ENCODE measurements at places on chromosomes 12 and 14.

GRCh38 chr12:103930787-103931735, 851 bp downstream of the HSP90B1 start:
- DNase-seq, result peak; percentile 55

DNA sequence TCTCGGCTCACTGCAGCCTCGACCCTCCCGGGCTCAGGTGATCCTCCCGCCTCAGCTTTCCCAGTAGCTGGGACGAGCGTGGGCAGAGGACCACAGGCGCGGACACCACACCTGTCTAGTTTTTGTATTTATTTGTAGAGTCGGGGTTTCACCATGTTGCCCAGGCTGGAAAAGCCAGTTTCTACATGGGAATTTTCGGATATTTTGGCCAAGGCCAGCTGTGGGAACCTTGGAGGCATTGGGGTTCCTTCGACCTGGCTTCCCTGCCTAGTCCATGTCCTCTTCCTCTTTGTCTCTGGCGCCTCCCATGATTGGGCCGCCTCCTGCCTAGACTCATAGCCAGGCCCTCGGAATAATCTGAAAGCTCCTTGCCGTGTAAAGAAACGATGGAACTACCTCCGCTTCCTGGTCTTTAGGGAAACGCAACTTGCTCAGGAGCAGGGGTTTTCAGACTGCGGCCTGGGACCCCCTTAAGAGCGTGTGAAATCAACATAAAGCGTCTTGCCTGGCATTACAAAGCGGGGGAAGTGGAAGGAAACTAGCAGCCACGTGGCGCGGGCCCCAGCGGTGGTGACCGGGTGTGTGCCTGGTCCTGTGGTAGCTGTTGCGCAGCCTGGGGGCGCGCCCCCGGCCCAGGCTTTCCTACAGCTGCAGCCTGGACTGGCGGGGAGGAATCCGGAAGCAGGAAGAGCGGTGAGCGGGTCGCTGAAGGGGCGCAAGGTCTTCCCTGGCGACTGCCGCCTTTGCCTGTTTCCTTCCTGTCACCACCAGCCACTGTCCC, 1.4 kb upstream of the HSP90AA1 start:
- peak; percentile 16 for DNase-seq

DNA sequence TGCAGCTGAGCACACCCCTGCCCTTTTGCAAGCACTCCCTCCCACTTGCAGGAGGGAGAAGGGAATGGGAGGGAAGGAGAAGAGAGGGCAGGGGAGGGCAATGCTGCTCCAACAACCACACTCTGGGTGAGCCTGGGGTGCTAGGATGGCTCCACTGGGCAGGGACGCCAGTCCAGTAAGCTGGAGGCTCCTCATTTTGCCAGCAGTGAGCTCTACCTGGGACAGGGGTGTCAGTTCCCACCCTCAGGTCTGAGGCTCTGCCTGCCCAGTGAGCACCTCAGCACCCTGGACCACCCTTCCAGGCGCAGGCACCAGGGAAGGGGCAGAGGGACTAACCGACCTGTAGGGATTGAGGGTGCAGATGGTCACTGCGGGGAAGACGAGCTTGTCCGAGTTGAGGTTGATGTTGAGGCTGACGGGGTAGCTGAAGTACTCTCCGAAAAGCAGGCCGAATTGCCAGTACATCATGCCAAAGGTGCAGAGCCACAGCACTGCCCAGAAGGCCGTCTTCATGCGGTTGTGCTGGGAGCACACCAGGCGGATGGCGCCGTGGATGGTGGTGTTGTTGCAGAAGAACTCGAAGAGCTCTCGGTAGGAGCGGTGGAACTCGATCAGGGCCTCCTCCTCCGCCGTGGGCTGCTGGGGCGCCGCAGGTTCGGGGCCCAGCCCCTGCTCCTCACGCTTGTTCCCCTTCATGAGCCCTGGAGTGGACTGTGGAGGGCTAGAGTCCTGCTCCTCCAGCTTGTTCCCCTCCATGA, 1.2 kb downstream of the SCNN1A start:
- no peak for DNase-seq

DNA sequence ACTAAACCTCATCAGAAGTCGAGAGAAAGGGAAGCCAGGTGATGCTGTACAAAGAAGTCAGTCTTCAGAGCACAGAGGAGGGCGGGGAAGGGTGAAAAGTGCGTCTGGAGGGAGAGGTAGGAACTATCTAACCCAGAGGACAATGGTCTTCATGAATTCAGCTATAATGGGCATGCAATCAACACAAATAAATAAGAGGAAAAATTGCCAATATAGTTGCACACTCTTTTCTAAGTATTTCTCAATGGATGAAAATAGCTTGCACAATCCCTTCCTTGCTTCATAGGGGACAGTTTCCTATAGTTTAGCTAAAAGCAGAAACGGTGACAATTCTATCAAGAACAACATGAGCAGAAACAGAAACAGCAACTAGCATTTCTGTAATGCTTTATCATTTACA, 931.2 kb downstream of the AACS start:
- DNase-seq, result no peak

DNA sequence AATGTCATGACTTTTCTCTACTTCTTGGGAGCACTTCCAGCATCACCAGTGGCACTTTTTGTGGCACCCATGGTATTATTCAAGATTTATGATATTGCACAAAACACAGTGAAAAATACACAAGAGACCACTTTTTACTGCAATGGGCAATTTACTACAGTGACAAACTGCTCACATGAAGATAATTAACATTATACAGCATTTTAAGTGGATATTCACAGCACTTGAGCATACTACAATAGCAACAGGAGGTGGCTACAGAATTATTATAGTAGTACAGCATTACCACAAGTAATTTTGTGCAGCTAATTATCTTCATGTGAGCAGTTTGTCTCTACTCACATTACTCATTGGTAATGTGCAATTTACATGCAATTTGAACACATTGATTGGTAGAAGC, 18.3 kb downstream of the IL26 start:
- no peak for DNase-seq

All from iris pigment epithelial cell (primary cell).